ENCODE measurements at places on chromosomes 12 and 14. TPM values are rescaled to one million over a fixed set of nuclear protein-coding genes. Genes with fewer than 3 reads are reported as not detected.

FAM90A1 gene
- 0.16 TPM for total RNA-seq

CCDC177 gene
- total RNA-seq = not detected

CCDC88C gene
- total RNA-seq = 16.8 TPM

ABCD4 gene
- 17.2 TPM for total RNA-seq

FSCB gene
- not detected for total RNA-seq

SNRNP35 gene
- 17.7 TPM for total RNA-seq

SLC2A14 gene
- 7.4 TPM for total RNA-seq

NRXN3 gene
- not detected for total RNA-seq

POTEG gene
- not detected for total RNA-seq

PPFIBP1 gene
- 3.5 TPM for total RNA-seq

ST8SIA1 gene
- 4.3 TPM for total RNA-seq

GALNT16 gene
- not detected for total RNA-seq

OVCH1 gene
- not detected for total RNA-seq

ASIC1 gene
- 1.2 TPM for total RNA-seq

VDR gene
- 4.8 TPM for total RNA-seq

PHETA1 gene
- total RNA-seq = 12.4 TPM

ZFHX2 gene
- total RNA-seq = 0.22 TPM

VRTN gene
- 0.09 TPM for total RNA-seq

PRICKLE1 gene
- 0.58 TPM for total RNA-seq

BDKRB1 gene
- 0.20 TPM for total RNA-seq

TBC1D30 gene
- total RNA-seq = 0.55 TPM

BIN2 gene
- 0.29 TPM for total RNA-seq

CNTN1 gene
- total RNA-seq = not detected

HPD gene
- 0.29 TPM for total RNA-seq

TAS2R42 gene
- not detected for total RNA-seq

RFLNA gene
- not detected for total RNA-seq

SETD1B gene
- total RNA-seq = 26.6 TPM

PTPRO gene
- total RNA-seq = 0.22 TPM

GLIPR1 gene
- total RNA-seq = 1.2 TPM

ACRBP gene
- total RNA-seq = 18.0 TPM

DCP1B gene
- total RNA-seq = 3.8 TPM

GPX2 gene
- 0.56 TPM for total RNA-seq

TPH2 gene
- not detected for total RNA-seq

KRT74 gene
- total RNA-seq = not detected

DIO2 gene
- not detected for total RNA-seq

SMCO2 gene
- total RNA-seq = not detected

PPP4R3A gene
- 44.9 TPM for total RNA-seq

SERPINA1 gene
- total RNA-seq = 4.1 TPM

SOAT2 gene
- not detected for total RNA-seq

ARHGAP9 gene
- total RNA-seq = 6.0 TPM

DENR gene
- total RNA-seq = 59.4 TPM

TOMM20L gene
- not detected for total RNA-seq

CYP46A1 gene
- total RNA-seq = not detected

CGRRF1 gene
- 7.6 TPM for total RNA-seq

LTBP2 gene
- total RNA-seq = 0.18 TPM

CHST11 gene
- 38.7 TPM for total RNA-seq

ACSS3 gene
- total RNA-seq = 0.40 TPM

CLEC4C gene
- not detected for total RNA-seq

LGR5 gene
- not detected for total RNA-seq

GYS2 gene
- total RNA-seq = not detected

TESPA1 gene
- 2.4 TPM for total RNA-seq

DLK1 gene
- total RNA-seq = 44.2 TPM

Data from K562 (cell line).